ENCODE measurements at places on chromosomes 2 and 18. TPM values are rescaled to one million over a fixed set of nuclear protein-coding genes. Genes with fewer than 3 reads are reported as not detected.

Gene EIF2B4
- total RNA-seq: 53.0 TPM

Gene EIPR1
- total RNA-seq: 66.3 TPM

Gene DUSP19
- 5.8 TPM for total RNA-seq

Gene PDE11A
- 0.18 TPM for total RNA-seq

Gene CHRNA1
- not detected for total RNA-seq

Gene CCDC148
- not detected for total RNA-seq

Gene IL1F10
- total RNA-seq: not detected

Gene FAP
- total RNA-seq: 84.9 TPM

Gene FAM124B
- not detected for total RNA-seq

Gene SAP130
- total RNA-seq: 7.8 TPM

Gene CDH19
- not detected for total RNA-seq

Gene TNFRSF11A
- not detected for total RNA-seq

Gene TUBA4B
- not detected for total RNA-seq

Gene PRKD3
- 47.7 TPM for total RNA-seq

Gene TPRKB
- 47.6 TPM for total RNA-seq

Gene ALKAL2
- total RNA-seq: not detected

Gene DYSF
- total RNA-seq: 0.58 TPM

Gene LONRF2
- total RNA-seq: 0.53 TPM

Gene AMER3
- not detected for total RNA-seq

Gene APCDD1
- not detected for total RNA-seq

Gene EFR3B
- total RNA-seq: 0.18 TPM

Gene GULP1
- 26.2 TPM for total RNA-seq

Gene CDH2
- 22.5 TPM for total RNA-seq

Gene COL6A3
- total RNA-seq: 1,153 TPM

Gene AGXT
- total RNA-seq: not detected
